ENCODE measurements at places on chromosomes 13 and 19.

- no peak for DNase-seq
These were observed 261.7 kb downstream of the LHFPL6 start for GRCh38 chr13:39341251-39341650.

DNA sequence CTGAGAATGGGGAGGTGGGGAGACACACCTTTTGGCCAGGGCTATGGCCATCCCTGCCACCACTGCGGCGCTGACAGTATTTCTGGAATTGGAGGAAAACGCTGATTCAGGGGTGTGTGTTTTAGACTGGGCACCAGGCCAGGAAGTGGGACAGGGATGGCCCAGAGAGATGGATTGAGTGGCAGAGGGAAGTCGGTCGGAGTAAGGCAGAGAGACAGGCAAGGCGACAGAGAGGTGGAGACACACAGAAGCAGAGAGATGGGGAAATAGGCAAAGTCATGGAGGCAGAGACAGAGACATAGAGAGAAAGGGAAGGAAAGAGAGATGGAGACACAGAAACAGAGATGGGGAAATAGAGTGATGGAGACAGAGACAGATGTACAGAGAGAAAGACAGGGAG, 4.1 kb upstream of the C19orf81 start:
- no peak for DNase-seq

GRCh38 chr19:14480700-14481079, 5.5 kb upstream of the PTGER1 start:
- DNase-seq, result no peak

DNA sequence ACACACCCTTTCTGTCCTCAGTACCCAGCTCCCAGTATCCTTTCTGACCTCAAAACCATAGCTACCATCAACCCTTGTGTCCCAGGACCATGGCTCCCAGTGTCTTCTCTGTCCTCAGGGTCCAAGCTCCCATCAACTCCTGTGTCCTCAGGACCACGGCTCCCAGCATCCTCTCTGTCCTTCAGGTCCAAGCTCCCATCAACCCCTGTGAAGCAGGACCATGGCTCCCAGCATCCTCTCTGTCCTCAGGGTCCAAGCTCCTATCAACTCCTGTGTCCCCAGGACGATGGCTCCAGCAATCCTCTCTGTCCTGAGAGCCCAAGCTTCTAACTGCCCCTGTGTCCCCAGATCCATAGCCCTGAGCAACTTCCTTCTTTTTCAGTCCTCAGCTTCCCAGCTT, 1.7 kb upstream of the CADM4 start:
- DNase-seq, result no peak

DNA sequence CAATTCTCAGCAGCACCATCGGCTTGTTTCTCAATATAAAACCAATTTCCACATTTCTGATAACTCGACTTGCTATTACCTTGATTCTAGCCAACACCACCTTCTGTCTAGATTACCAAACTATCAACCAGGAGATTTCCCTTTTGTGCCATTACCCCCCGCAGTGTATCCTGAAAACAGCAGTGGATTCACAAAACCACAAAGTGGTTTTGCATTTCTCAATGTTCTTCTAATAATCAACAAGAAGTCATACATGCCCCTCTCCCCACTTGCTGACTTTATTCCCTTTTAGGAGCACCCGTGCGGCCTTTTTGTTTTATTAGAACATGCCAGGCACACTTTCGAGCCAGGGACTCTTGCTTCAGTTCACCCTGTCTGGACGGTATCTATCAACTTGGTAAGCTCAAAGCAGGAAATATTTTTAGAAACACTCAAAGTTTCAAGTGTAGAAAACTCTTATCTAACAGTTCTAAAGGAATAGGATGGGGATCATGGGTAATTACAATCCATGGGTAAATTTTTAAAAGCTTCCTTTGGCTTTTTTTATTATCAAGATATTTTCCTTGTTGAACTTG, 967.4 kb downstream of the EFNB2 start:
- no peak for DNase-seq

- DNase-seq, result no peak
These were observed 2.8 kb upstream of the DMPK start for GRCh38 chr19:45785097-45785496.

GRCh38 chr13:66492479-66492878, 737.7 kb downstream of the PCDH9 start:
- DNase-seq, result no peak

- no peak for DNase-seq
These were observed 40.6 kb downstream of the DCLK1 start for GRCh38 chr13:36090592-36090991.

GRCh38 chr19:28184997-28185396, 1028.0 kb downstream of the UQCRFS1 start:
- DNase-seq, result no peak

DNA sequence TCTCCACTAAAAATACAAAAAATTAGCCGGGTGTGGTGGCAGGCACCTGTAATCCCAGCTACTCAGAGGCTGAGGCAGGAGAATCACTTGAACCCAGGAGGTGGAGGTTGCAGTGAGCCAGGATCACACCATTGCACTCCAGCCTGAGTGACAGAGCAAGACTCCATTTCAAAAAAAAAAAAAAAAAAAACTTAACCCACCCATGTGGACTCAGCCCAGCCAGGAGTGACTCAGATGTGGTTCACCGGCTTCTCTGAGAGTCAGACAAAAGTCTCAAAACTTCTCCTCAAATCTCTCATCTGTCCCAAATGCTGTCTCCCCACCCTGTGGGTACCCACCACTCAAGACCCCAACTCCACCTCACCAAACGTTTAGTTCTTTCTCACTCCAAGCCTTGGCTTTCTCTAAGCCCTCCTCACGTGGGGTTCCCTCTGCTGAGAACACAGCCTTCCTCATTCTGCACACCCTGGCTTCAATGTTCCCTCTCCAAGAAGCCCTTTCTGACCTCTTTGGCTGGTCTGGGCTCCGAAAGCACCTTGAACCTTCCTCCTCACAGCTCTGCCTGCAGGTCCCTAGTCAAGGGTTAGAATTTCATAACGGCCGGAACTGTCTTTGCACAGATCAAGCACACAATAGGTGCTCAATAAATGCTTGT, 11.1 kb upstream of the RAB3A start:
- DNase-seq, result no peak

DNA sequence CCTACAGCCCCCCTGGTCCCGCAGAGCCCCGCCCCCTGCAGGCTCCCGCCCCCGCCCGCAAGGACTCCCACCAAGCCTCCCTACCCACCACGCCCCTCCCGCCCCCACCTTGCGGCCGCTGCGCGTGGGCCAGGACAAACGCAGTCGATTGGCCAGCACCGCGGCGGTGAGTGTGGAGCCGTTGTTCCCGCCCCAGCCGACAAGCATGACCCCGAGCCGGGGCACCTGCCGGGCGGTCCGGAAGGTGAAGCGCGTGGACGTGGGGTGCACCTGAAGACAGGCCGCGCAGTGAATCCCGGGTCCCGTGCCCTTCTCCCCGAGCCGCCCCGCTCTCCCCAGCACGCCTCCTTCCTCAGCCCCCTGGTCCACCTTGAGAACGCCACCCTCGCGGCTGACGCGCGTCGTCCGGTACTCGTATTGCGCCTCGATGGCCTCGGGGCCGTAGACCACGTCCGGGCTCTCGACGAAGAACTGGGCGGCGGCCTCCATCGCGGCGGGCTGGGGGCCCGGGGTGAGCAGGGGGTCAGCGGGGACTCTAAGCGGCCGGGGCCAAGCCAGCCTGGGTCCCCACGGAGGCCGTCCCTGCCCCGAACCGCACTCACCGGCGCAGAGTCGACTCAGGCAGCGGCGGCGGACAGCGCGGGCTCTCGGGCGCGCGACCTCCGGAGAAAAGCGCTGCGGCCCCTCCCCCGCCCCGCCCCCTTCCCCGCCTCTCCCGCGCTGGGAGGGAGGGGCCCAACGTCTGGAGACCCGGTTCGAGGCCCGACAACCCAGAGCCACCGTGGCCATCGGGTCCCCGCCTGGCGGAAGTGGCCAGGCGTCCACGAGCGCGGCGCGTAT, at the start of gene ISYNA1:
Gene ISYNA1, minus strand, starts transcription at position 643 of the 840 bp plus-strand sequence. Its CDS starts 154 bp downstream, at position 489.
- DNase-seq, result peak; percentile 70

DNA sequence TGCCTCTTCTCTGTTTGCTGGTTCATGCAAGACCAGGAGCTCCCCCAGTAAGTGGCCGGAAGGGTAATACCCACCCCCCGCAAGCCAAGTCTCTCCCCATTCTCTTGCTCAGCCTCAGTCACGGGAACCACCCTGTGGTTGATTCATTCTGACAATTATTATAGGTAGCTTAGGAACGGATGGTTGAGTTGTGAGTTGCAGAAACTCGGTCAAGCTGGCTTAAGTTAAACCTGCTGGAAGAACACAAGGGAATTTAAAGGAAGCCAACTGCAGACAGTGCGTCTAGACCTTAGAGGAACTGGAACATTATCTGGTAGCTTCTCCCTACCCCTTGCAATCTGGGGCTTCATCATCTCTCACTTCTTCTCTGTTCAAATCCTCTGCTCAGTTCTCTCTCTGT, 8.9 kb downstream of the FPR1 start:
- no peak for DNase-seq

DNA sequence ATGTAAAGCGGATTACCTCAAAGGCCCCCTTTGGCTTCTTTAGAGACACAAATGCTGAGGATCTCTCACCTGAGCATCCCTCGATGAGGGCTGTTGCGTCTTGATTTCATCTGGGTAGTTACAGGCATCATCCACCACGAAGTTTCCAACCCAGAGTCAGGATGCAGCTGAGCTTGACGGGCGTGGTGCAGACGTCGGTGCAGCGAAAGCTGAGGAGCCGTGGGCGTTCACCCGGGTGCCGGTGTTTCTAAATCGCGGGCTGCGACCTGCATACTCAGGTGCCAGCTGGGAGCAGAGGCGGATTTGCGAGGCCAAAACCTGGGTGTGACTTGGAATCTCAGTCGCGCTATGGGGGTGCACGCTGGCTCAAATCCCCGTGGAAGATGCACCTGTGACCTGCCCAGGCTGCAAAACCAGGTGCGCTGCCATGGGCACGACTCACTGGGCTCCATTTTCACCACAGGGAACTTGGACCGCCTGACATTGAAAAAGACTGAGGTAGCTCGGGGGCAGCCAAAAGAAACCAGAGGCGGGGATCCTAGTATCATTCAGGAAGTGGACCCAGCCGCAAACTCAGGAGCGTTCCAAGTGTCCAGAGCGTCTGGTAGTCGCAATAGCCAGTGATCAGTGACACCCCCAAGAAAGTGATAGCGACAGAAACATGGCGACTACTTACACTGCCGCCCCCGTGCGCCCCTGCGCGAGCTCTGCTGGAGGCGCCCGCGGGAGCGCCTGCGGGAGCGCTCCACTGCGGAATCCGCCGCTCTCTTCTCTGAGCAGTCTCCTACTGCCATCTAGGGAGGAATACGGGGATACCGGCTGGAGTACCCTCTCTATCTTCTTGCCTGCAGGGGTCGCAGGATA, 36.4 kb upstream of the IGFL4 start:
- DNase-seq, result no peak

GRCh38 chr13:35797244-35797643, 320.8 kb upstream of the MAB21L1 start:
- DNase-seq, result no peak

DNA sequence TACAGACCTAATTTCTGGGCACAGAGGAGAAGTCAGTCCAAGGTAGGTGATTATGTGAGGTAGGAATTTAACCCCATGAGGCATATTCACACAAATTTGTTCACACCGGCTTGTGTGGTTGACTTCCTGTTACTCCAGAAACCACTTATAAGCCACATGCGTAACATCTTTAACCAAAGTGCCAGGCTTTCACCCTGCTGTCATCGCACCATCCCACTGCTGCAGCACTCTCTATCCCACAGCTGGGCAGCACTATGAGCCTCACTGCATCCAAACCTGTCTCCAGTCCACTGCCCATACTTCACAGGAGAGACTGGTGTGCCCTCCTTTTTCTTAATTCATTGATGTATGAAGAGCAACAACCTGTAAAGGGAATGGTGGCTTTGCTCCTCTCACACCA, 128.2 kb upstream of the ARGLU1 start:
- DNase-seq, result no peak

GRCh38 chr19:49716154-49716553, 25.2 kb downstream of the CPT1C start:
- DNase-seq, result no peak

GRCh38 chr19:47230054-47230920, 712 bp downstream of the BBC3 start:
- DNase-seq, result peak; percentile 90

- DNase-seq, result no peak
These were observed 171.8 kb downstream of the GPC6 start for GRCh38 chr13:93398167-93399035.

GRCh38 chr19:3857449-3858003, 11.3 kb downstream of the ZFR2 start:
- DNase-seq, result no peak

DNA sequence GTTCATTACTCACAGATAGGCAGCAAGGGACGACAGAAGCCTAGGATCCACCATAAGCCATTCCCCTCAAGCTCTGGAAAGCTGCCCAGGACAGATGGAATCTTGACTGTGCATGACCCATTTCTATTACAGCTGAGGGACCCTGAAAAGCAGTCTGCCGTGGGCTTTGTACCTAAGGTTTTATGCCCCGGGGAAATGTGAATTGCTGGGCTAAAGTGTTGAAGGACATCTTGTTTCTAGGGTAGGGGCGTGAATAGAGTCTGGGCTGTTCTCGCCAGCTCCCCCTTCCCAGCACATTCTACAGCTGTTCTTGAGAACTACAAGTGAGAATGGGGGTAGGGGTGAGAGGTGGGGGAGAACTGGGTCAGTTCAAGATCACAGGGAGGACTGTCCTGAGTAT, 53.6 kb upstream of the TMTC4 start:
- no peak for DNase-seq

DNA sequence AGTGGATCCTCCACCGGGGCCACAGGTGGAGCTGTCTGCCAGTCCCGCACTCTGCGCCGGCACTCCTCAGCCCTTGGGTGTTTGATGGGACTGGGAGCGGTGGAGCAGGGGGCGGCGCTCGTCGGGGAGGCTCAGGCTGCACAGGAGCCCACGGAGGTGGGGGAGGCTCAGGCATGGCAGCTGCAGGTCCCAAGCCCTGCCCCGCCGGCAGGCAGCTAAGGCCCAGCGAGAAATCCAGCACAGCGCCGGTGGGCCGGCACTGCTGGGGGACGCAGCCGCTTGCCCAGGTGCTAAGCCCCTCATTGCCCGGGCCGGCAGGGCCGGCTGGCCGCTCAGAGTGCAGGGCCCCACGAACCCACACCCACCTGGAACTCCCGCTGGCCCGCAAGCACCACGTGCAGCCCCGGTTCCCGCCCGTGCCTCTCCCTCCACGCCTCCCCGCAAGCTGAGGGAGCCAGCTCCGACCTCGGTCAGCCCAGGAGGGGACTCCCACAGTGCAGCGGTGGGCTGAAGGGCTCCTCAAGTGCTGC, 286.4 kb downstream of the RBM26 start:
- DNase-seq, result no peak

DNA sequence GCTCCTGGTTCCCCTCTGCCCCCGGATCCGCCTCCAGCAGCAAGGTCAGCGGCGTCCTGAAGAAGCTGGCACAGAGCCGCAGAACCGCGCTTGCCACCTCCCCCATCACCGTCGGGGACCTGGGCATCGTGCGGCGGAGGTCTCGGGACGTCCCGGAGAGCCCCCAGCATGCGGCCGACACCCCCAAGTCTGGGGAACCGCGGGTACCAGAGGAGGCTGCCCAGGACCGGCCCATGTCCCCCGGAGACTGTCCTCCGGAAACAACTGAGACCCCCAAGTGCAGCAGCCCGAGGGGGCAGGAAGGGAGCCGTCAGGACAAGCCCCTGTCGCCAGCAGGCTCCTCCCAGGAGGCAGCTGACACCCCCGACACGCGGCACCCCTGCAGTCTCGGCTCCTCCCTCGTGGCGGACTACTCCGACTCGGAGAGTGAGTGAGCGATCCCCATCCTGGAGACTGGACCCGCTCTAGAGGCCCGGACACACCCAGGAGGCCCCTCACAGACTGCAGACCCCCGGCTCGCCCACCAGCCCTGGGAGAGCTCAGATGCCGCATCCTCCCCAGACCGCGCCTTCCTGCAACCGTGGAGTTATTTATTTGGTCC, 1.6 kb upstream of the MRI1 start:
- no peak for DNase-seq

GRCh38 chr19:3977242-3978143, 6.6 kb upstream of the DAPK3 start:
- DNase-seq, result peak; percentile 27

Data from activated T-cell treated with anti-CD3 and anti-CD28 coated beads, Interleukin-2, amount 50 U/mL, for 1 hour (primary cell).